ENCODE measurements at places on chromosomes 6 and 20.

- DNase-seq, result peak; percentile 42
Measured at GRCh38 chr6:29602564-29603361, 17.8 kb downstream of the OR2H2 start.

GRCh38 chr6:157644043-157644810 is 178.8 kb upstream of the SNX9 start:
- DNase-seq, result no peak

DNA sequence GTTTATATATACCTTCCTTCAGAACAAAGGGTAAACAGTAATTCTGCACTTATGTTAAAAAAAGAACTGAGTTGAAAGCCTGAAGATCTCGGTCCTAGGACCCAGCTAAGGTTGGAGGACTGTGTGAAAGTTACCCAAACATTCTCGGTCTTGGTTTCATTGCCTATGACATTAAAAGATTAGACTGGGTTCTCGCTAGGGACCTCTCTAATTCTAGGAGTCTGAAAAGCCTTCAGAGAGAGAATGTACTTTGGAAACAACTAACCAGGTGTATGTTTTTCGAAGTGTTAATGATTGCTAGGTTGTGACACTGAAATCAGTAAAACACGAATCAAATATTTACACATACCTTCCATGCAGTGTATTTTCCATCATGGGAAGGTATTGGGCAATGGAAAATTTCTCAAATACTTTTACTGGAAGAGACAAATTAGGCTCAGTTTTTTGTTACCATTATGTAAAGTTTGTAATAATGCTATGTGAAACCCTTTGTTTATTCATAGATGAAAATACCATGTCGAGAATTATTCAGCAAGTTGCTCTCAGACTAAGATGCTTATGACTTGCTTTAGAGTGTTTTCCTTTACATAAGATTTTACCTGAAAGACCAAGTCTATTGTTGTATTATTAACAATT is 113.7 kb upstream of the LOC128125822 start:
- no peak for DNase-seq

DNA sequence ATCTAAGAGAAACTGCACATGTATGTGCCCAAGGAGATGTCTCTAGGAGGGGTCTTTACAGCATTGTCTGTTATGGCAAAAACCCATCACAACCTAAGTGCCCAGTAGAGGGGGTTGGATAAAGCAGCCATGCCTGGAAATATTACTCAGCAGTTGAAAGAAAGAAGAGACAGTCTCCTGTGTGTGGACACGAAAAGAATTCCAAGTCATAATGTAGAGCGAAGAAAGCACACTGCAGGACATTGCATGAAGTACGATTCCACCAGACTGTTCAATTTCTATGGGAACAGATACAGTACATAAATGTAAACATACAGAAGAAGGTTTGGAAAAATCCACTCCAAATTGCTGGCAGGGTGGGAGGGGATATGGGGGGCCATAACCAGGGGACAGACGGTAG is 7.3 kb upstream of the TGM2 start:
- DNase-seq, result no peak

DNA sequence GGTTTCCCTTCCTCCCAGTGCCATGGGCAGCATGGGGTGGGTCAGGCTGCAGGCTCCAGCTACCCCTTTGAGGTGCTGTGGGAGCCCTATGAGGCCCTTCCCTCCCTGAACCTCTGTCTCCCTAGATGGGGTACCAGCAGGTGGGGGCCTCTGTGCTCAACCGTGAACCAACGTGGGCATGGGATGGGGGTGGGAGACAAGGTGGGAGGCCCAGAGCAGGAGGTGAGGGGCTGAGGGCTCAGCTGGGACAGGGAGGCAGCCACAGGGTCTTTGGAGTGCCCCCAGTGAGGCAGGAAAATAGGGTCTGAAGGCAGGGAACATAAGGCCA is 33.3 kb downstream of the SUN5 start:
- no peak for DNase-seq

GRCh38 chr6:147177286-147177685 is 26.9 kb upstream of the STXBP5 start:
- DNase-seq, result no peak

- no peak for DNase-seq
Measured at GRCh38 chr6:14502551-14502950, 385.0 kb downstream of the CD83 start.

DNA sequence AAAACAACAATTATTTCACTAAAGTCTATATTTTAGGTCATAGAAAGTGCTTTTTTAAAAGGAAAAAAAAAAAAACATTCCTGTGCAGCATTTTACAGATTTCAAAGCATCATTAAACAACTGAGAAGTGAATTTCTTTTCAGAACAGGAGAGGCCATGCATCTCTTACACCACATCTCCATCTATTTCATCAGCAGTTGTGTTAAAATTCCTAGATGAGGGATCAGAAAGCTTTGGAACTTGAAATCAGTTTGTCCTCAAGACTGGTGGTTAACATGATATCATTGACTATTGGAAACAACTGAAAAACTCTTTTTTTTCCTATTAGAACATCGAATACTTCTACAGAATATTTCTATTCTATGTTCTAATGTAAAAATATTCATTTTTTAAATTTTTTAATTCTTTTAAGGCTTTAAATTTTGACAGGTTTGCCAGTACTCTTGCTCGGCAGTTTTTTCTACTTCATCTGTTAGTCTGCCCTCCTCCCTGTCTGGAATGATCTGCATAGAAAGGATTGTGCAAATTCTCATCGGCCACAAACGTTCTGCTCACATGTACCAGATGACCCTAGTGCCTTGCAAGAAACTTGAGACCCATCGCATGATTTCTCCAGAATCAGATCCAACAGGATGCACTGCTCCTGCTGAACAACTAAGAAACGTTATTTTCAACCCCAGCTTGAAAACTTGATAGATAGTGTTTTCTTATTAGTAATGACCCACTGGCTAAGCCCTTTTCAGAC is 411.0 kb upstream of the AGPAT4 start:
- no peak for DNase-seq

GRCh38 chr6:51892750-51893149 is 194.7 kb downstream of the PKHD1 start:
- no peak for DNase-seq

Data from hippocampal formation (tissue), 2 donors.